ENCODE measurements at places on chromosomes 2 and 18.

- DNase-seq, result no peak
These were observed 11.2 kb upstream of the SCYGR5 start for GRCh38 chr2:227655454-227655853.

DNA sequence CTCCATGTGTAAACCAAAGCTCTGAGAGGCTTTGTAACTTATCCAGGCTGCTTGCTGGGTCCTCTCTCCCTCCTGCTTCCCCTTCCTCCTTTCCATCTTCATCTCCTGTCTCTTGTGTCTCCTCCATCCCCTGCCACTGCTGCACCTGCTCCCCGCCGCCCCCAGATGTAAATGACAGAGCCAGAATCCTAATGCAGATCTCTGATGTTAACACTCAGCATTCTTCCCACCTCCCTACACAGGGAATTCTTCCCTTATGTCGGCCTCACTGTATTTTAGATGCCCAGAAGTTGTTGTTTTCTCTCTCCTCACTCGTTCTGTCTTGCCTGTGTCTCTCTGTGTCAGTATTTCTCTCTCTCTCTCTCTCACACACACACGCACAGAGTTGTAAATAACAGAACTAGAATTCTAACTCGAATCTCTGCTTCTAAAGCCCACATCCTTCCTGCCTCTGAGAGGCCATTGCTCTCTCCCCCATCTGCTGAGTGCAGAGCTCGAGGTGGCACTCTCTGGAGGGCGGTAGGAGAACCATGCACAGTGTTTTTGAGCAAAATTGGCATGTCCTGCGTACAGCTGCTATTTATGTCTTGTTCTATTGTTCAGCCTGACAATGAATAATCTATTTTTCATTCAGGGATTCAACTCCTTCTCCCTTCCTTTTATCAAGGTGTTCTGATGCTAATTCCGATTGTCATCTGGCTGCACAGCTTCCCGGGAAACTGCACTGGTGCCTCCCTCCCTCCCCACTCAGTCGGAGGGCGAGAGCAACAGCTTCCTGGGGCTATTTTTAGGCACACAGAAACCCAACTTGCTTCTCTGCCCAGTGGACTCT is 219.9 kb downstream of the SH3RF3 start:
- DNase-seq, result peak; percentile 42

DNA sequence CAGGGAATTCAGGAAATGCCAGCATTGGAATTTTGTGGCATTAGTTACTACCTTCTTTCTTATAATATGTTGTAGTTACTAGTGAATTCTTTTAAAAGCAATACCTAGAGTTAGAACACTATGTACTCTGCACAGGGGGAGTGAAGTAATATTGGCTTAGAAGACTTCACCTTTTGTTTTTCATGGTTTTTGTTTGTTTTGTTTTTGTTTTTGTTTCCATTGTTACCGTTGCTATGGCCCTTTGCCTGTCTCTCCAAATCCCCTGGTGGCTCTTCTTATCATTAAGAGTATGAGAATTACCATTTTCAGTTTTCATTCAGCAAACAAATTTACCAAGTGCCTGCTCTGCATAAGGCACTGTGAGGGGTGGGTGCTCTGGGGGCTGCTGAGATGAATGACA is 160.1 kb downstream of the HAUS1 start:
- DNase-seq, result peak; percentile 53

DNA sequence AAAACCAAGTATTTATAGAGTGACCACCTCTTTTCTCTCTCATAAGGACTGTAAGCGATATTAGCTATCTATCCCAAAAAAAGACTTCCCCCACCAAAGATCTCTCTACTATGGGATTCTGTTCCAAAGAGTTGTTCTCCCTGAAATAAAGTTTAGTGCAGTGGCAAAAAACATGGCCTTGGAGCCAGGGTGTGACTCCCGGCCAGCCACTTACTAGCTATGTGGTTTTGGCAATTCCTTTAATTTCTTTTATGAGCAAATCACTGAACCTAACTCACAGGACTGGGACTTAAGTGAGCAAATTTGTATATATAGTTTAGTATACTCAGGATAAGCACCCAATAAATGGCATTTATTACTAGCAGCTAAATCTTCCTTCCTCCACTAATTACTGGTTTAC is 42.6 kb downstream of the SESTD1 start:
- DNase-seq, result no peak

DNA sequence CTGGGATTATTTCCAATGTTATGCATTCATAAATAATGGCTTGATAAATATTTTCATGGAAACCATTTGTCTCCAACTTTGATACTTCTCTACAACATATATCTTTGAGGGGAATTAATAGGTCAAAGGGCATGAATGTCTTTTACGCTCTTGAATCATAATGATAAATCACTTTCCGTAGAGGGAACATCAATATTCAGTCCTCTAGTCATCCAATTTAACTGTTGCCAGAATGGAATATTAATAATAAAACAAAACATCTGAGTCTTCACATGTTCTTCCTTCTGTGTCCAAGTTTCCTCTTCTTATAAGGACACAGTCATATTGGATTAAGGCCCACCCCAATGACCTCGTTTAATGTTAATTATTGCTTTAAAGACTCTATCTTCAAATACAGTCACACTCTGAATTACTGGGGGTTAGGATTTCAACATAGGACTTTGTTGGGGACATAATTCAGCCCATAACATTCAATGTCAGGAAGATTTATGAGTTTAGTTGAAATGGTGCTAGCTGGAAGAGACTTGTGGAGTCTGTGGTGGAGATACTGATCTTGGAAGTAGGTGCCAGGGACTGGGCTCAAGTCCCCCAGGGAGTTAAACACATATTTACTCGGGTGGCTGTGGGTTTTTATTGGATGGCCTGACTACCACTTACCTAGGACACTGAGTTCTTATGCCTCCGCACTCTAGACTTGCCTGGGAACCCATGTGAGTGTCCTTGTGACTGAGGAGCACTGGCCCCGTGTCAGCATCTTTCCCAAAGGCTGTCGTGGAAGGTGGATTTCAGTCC is 85.0 kb upstream of the SEC11C start:
- DNase-seq, result no peak

DNA sequence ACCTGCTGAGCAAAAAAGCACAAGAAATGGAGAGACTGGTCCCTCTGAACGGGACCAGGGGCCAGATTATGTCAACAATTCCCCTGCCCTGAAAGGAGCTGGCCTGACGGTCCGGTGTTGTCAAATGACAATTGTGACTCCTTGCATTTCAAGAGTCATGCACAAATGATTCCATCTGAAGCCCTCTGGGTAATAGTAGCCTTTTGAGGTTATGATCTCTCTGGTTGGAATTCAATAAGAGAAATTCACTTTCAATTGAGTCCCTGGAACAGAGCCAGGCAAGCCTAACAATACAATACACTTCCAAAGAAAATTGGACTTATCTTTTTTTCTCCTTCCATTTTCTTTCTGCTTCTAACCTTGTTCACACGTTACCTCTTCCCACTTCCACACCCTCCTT is 116.9 kb downstream of the C1D start:
- DNase-seq, result no peak

DNA sequence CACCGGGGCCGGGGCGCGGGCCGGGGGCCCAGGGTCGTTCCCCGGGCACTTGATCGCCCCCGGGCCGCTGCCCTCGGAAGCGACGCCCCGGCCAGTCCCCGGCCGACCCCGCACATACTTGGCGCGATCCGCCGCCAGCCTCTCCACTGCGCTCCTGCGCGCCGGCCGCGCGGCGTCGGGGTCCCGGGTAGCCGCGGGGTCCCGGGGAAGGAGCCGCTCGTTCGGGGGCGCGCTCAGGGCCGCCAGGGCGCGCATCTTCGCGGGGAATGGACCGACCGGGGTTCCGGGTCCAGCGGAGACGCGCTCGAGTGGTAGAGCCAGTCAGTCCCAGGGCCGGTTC is 204 bp downstream of the FAM110C start:
- no peak for DNase-seq

DNA sequence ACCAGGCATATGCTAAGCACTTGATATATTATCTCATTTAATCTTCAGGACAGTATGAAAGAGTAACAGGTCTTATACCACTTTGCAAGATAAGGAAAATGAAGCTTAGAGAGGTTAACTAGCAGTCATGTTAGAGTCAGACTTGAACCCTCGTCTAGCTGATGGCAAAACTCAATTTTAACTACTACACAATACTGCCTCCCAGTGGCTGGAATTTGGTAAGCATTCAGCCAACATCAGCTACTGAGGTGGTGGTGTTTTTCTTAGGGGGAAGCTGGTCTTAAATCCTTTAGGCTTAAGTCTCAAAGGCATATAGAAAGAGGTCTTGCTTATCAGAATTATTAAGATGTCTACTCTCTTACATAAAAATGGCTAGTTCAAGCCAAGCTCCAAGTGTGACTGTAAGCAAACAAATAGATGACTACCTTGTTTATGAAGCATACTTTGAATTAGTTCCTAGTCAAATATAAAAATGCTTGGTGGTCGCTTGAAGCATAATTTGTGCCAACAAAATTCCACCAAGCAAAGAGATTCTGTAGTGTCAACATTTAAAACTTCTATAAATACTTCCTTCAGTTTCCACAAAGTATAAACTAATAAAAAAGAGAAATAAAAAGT is 325.4 kb upstream of the FIGN start:
- DNase-seq, result peak; percentile 51

GRCh38 chr2:181234487-181234891 is 222.7 kb upstream of the ITGA4 start:
- DNase-seq, result no peak

GRCh38 chr2:111054791-111055691 is 65.7 kb upstream of the BCL2L11 start:
- DNase-seq, result peak; percentile 69

GRCh38 chr2:219775506-219775905 is 148.1 kb downstream of the SLC4A3 start:
- DNase-seq, result no peak

DNA sequence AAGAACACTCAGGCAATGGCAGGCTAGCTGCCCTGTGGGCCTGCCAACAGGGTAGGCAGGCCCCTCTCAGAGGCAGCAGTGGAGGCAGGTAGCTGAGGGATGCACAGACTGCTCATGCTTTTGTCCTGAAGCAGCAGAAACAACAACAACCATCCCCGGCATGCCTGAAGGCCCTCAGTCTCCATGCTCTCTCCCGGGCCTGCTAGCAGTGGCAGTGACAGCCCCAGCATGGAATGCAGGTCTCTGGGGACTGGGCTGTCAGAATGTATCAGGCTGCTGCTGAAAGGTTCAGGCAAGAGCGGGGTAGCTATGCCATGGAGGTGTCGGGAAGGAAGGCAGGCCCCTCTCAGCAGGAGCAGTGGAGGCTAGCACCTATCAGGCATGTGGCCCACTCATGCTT is 209.8 kb downstream of the KCNJ3 start:
- DNase-seq, result no peak

DNA sequence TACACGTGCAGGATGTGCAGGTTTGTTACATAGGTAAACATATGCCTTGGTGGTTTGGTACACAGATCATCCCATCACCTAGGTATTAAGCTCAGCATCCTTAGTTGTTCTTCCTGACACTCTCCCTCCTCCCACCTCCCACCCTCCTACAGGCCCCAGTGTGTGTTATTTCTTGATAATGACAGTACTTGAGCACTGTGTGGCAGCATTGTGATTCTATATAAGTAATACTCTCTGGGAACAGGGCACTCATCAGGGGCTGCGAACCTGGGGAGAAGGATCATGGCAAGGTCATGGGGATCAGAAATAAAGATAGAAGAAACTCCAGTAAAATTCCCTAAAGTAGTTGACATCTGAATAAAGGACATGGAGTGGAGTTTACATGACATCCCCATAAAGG is 1256.2 kb upstream of the CRIM1 start:
- DNase-seq, result no peak

DNA sequence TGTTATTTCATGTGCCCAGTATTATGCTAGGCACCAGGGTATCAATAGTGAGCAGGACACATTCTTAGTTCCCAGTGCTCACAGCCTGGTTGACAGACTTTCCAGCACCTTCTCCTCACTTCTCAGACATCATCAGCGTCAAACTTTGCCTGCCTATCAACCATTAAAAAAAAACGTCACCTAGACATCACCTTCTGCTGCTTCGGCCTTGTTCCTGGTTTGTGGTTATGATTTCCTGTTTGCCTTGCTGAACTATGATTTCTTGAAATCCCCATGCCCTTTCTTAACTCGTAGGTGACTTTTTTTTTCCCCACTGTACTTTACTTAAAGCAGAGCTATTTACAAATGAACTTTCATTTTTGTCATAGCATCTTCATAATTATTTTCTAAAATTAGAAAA is 60.4 kb upstream of the NABP1 start:
- DNase-seq, result peak; percentile 82

DNA sequence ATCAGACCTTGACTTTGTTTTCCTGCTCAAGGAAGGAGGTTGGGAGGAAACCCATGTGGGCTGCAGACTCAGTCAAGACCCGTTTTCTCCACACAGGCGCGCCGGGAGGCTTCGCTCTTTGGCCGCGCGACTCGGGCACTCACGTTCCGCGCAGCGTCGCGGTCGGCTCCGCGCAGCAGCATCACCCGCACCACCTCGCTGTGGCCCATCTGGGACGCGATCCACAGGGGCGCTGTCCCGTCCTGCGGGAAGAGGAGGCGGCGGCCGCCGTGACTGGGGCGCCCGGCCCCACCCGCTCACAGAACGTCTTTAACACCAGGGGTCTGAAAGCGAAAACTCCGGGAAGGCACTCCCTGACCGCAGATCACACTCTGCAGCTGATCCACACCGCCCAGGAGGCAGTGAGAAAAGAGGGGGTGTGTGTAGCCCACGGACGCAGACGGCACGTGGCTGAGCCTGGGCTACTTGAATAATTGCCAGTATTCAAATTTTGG is 33.1 kb upstream of the NPC1 start:
- peak; percentile 36 for DNase-seq

GRCh38 chr2:113894156-113894743 is 4.4 kb downstream of the ACTR3 start:
- DNase-seq, result no peak

DNA sequence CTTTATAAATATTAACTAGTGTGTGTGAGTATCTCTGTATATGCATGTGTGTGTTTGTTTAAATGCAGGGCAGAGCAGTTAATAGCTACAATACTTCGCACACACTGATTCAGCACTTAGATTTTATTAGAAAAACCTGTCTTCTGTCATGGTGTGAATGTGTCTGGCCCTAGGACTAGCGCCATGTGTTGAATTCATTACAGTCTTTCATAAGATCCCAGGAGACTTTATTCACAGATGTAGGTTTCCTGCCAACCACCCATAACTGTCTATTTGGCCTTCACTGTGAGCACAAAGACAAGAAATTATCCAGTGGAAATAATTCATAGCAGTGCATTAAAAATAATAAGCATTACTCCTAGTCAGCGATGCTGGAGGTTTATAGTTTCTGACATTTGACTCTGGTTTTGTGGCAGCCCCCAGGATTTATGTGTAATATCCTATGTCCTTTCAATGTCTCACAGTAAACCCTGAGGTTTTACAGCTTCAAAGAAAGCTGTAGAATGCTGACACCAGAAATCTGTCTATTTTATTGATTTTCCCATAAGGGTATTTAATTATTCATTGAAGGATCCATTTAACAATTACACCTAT is 93.9 kb downstream of the ZNF804A start:
- no peak for DNase-seq

GRCh38 chr2:239893236-239893515 is 132.0 kb downstream of the NDUFA10 start:
- DNase-seq, result no peak

- no peak for DNase-seq
These were observed 304.8 kb downstream of the PDE11A start for GRCh38 chr2:177767768-177768167.

Measured in GM12865 (cell line).